ENCODE measurements at places on chromosomes 2 and 18.

GRCh38 chr2:118883792-118884191, 36.3 kb upstream of the EN1 start:
- DNase-seq, result no peak

DNA sequence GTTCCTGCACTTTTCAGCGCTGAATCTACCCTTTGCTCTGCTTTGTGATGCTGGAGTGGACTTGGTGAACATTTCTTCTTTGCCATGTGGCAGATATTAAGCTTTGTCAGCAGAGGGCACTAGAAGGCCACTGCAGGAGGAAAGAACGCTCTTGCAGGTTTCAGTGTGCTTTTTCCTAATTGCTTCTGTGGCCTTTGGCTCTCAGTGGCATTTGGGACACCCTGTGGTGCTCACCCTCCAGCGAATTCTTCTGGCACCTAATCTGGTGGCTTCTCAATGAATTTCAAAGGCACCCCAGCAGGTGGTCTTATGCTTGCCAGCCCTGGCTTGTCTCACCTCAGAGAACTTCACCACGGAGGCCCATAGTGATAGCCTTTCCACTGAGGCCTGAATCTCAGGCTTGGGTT, 146.7 kb downstream of the MYO3B start:
- no peak for DNase-seq

DNA sequence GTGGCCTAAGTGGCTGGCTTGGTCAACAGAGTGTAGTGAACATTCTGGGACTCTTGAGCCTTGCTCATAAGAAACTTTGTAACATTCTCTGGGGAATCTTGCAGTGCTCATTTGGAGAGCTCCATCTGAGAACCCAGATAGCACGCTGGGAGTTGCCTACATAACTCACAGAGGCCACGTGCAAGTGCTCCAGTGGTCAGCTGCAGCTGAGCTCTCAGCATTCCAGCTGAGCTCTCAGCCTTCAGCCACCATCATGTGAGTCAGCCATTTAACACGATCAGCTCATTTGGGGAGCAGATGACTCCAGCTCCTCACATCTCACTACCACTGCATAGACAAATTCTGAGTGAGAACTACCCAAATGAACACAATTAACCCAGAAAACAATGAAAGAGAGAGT, 25.5 kb upstream of the CTNNA2 start:
- no peak for DNase-seq

DNA sequence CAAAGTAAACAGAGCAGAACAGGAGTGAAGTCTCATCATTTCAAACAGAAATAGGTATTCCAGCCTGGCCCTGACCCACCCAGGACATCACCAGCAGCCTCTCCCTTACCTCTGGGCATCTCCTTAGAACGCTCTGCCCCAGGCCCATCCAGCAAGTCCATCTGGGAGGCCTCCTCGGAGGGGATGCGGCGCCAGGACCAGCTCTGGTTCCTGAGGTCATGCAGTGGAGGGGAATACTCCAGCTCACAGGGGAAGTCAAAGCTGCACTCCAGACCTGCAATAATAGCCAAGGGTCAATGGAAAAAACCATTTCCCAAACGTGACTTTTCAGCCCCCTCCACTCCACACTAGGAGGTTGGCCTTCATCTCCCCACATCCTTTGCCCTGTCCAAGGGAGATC, 226.6 kb downstream of the ALK start:
- DNase-seq, result no peak

- DNase-seq, result no peak
These were observed 1.2 kb upstream of the GPR39 start for GRCh38 chr2:132415256-132415914.

DNA sequence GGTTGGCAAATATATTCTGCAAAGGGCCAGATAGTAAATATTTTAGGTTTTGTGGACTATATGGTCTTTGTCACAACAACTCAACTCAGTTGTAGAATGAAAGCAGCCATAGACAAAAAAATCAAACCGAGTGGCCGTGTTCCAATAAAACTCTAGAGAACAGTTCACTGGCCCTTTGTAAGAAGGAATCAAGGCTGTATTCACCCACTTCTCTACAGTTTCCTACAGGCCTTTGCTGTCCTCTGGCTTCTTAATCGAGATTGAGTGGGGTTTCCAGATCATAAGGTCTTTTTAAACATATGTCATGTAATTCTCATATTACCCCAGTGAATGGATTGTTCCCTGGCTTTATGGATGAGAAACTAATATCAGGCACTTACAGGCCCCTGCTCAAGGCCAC, 448.9 kb upstream of the ETAA1 start:
- no peak for DNase-seq
